Foreskin melanocyte (primary cell): ENCODE measurements at places on chromosomes 1 and 21.
A peak's percentile ranks its signal among the peaks of the same experiment; 100 is the strongest.

DNA sequence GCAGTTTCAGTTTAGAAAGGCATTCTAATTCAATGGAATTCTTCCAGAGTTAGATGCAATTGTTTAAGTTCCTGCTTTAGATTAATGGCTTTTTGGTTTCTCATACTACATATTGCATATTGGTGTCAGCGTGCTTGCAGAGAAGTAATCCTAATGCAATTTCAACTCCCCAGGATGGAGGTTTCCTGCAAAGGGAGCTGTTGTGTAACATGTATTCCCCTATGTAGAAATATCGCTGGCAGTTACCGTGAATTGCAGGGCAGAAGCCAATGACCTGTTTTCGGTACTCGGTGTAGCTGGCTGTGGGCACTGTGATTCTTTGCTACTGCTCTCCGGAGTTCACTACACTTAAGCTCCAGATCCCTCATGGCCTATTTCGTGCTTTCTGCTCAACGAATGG is 256.1 kb upstream of the PTBP2 start:
- DNase-seq: no peak

GRCh38 chr1:1074631-1075147 is 583 bp upstream of the RNF223 start:
- DNase-seq: no peak

DNA sequence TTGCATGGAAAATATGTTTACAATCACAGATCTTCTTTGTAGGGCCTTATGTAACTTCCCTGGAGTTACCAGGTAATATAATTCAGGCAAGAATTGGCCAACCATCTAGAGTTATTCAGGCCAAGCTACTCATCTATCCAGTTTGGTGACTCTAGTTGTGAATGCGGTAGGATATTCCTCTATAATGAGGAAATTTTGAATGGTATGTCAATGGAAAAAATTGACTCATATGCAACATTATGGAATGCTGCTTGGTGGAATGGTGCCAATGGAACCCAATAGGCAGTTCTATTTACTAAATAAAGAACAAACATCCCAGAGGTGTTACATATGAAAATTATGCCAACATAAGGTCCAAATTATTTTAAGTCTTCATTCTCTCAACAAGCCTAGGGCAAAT is 5.6 kb upstream of the TNFSF18 start:
- no peak for DNase-seq

- no peak for DNase-seq
Observed at GRCh38 chr1:5343256-5344020, 648.8 kb downstream of the NPHP4 start.

- DNase-seq: peak; percentile 92
Observed at GRCh38 chr1:206680279-206680678, 4.4 kb upstream of the MAPKAPK2 start.

DNA sequence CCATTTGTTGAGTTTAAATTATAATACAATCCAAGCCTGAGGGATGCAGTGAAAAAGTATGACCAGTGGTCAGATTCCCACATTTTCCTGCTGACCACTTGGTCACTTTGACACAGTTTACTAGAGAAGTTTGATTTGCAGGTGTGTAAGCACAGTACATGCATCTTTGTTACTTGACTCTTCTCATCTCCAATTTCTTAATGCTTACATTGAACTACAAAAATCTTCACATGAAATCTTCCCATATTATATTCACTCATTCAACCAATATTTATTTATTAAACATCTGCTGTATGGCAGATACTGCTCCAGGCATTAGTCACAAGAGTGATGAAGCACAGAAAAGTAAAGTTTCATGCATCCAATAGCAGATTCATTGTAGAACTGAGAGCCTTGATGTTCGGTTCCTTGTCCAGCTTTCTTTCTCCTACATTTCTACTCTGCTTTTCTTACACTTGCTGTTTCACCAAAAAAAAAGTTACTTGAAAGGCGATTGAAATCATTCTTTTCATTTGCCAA is 211.7 kb downstream of the NFIA start:
- DNase-seq: no peak

- no peak for DNase-seq
Observed at GRCh38 chr1:9425859-9426258, 113.4 kb upstream of the SLC25A33 start.

GRCh38 chr1:154493276-154493675 is 8.7 kb upstream of the TDRD10 start:
- DNase-seq: no peak

DNA sequence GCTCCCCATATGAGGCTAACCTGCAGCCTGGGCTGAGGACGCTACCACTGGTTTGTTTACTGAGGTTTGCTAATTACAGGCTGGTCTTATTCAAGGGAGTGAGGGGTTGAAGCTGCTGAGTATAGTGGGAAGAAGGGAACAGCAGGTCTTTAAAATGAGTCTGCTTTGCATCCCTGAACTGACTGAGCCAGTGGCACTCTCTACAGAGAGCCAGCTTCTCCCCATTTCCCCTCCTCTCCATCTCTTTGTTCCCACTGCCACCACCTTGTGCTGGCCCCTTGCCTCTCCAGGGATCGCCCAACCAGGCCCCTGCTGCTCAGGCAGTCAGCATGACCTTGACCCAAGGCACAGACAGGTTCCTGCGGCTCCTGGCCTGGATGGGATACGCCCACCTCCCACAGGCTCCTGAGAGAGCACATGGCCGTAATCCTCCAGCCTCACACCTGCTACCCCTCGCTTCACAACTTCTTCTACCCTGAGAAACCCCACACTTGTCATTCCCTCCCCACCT is 45.0 kb downstream of the IER5 start:
- no peak for DNase-seq

- no peak for DNase-seq
Observed at GRCh38 chr1:77282187-77282865, 507 bp downstream of the AK5 start.

DNA sequence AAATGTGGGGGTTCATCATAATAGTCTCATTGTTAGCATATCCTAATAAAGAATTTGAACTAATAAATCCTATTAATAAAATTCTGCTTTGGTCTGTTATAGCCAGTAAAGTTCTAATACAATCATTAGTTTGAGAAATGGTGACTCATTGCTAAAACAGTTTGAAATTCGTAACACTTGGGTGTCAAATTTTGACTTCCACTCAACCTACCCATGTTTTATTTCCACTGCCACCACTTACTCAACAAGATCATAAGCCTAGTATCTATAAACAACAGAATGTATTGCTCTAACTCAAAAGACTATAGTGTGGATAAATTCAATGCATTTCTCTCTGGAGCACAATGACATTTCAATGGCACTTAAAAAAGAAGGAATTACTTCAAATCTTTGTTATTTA is 29.1 kb downstream of the LGALS8 start:
- no peak for DNase-seq

GRCh38 chr1:63797056-63797726 is 23.4 kb downstream of the ROR1 start:
- DNase-seq: no peak

DNA sequence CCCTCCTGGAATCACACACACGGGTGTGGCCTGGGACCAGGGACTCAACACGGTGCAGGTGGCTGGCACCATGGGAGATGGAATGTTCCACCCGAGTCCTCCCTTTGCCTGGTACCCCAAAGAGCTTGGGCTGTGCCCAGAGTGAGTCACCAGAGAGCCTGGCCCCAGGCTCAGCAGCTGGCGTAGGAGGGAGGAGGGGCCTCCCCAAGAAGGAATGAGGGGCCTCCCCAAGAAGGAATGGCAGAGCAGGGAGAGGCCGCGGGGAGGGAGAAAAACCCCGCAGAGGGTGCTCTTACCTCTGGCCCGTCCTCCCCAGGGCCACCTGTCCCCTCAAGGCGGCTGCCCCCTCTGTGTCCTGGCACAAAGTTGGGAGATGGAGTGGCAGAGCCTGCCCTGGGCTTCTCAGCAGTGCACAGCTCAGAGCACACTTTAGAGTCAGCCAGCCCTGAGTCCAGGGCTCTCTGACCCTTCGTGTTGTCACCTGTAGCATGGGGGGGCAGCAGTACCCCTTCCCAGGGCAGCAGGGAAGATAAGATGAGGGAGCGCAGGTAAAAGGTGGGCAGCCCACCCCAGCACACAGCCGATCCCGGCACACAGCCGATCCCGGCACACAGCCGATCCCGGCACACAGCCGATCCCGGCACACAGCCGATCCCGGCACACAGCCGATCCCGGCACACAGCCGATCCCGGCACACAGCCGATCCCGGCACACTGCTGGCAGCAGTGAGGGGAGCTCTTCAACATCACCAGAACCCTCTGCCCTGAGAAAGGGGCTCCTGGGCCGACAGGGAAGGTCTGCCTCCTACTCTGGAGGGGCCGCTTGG is 20.2 kb upstream of the KCNAB2 start:
- DNase-seq: peak; percentile 41

DNA sequence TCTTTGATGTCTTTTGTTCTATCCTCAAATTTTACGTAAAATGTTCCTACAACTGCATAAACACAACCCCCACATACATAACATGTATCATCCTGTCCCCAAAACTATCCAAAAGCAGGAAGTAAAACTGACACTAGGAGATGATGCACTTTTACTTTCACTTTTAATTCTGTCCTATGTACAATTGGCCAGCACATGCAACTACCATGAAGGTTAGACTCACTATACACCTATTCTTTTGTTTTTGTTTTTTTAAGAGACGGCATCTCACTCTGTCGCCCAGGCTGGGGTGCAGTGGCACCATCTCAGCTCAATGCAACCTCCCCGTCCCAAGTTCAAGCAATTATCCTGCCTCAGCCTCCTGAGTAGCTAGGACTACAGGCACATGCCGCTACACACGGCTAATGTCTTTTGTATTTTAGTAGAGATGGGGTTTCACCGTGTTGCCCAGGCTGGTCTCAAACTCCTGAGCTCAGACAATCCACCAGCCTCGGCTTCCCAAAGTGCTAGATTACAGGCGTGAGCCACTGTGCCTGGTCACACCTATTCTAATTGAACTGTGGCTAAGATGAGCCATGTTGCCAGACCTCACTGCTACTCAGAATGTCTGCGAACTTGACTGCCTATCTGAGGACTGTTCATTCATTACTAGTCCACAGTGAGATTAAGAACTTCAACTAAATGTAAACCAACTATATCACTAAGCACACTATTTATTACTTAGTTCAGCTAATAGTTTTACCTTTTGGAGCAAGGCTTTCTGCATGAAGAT is 48.0 kb downstream of the TOR3A start:
- DNase-seq: no peak

GRCh38 chr1:55635856-55636255 is 420.7 kb upstream of the USP24 start:
- no peak for DNase-seq

GRCh38 chr1:218967836-218968235 is 205.8 kb upstream of the LYPLAL1 start:
- DNase-seq: peak; percentile 55

- peak; percentile 25 for DNase-seq
Observed at GRCh38 chr1:21200767-21201166, 24.1 kb upstream of the EIF4G3 start.

GRCh38 chr1:93595266-93595665 is 86.4 kb downstream of the BCAR3 start:
- DNase-seq: no peak

GRCh38 chr1:207286786-207287468 is 34.6 kb upstream of the CD55 start:
- DNase-seq: no peak

DNA sequence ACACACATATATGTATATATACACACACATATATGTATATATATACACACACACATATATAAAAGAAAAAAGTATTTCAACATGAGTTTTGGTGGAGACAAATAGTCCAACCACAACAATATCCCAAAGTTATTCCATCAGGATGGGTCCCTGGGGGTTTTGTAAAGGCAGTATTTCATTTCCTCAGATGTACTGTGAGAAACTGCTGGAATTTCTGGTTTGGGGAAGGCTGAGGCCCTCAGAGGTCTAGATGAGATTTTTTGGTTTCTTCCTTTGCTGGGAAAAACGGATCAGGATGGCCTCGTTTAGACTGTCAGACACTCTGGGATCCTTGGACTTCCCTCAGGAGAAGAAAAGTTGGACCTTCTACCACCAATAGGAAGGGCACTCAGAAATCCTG is 36.5 kb upstream of the TENT5B start:
- no peak for DNase-seq

GRCh38 chr1:59595774-59596173 is 219.0 kb upstream of the HOOK1 start:
- no peak for DNase-seq

- DNase-seq: peak; percentile 78
Observed at GRCh38 chr1:21334214-21335087, 44.2 kb upstream of the ECE1 start.

- DNase-seq: peak; percentile 55
Observed at GRCh38 chr21:42515708-42516502, 2.3 kb downstream of the SLC37A1 start.

DNA sequence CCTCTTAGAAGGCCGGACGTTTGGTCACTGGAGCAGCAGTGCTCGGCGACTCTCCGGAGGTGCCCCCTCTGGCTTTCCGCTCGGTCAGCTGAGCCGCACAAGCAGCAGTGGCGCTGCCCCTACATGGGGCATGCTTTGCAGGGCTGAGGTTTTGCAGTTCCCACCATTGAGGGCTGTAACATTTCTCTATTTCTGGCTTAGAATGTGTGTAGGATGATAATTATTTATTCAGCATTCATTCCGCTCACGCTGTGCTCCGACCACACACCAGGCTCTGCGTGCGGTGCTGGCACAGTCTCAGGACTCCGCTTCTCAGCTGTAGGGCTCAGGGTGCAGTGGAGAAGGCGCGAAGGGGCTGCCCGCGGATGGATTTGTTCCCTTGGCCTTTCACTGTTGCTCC is 119.5 kb downstream of the PCBP3 start:
- no peak for DNase-seq

DNA sequence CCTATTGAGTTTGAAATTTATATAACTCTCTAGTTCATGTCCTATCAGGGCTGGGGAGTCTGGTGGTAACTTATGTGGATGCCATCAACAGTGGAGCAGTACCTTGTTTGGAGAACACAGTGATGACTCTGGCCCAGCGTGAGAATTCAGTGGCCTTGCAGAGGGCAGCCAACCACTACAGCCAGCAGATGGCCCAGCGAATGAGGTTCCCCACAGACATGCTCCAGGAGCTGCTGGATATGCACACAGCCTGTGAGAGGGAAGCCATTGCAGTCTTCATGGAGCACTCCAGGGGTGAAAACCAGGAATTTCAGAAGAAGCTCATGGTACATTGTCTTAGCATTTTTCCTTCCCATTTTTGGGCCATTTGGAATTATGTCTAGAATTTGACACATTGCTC is 32.0 kb upstream of the GBP6 start:
- DNase-seq: no peak

GRCh38 chr1:215710036-215710898 is 143.2 kb downstream of the KCTD3 start:
- DNase-seq: peak; percentile 49

DNA sequence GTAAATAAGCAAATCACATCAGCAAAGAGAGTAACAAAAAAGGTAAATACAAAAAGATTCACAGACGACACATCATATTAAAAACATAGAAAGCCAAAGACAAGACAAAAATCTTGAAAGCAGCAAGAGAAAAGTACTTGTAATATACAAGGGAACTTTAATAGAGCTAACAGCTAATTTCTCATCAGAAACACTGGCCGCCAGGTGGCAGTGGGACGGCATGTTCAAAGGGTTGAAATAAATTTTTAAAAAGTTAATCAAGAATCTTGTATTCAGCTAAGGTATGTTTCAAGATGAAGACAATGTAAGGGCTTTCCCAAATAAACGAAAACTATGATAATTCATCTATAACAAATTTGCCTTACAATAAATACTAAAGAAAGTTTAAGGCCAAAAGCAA is 358.1 kb downstream of the LRRIQ3 start:
- DNase-seq: peak; percentile 3
